ENCODE measurements at places on chromosomes 11 and 22. TPM values are rescaled to one million over a fixed set of nuclear protein-coding genes. Genes with fewer than 3 reads are reported as not detected.

DNA sequence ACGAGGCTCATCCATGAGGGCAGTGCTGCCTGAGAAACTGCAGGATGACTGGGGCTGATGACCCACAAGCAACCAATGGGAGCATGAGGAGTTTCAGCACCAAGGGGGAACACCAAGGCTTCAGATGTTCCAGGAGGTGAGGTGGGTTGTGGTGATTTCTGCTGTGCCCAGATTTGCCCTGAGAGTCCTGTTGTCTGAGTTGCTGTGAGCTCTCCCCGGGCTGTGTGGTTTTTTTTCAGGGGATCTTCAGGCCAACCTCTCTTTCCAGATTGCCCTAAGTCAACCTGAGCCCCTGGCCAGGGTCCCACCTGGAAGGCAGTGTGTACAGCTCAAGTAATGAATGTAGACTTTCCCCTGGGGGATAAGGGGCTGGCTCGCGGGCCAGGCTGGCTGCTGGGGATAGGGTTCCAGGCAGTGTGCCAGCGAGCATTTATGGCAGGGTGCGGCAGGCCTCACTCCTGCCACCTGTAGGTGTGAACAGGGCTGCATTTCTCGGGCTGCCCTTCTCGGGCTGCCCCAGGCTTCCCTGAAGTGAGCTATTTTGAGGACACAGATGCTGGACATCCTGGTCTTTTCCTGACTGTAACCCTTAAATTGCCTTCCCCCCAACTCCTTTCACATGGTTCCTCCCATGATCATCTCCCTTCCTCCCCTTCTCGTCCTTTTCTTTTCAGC, 9.8 kb downstream of the SLC22A6 start:
- no peak for DNase-seq

DNA sequence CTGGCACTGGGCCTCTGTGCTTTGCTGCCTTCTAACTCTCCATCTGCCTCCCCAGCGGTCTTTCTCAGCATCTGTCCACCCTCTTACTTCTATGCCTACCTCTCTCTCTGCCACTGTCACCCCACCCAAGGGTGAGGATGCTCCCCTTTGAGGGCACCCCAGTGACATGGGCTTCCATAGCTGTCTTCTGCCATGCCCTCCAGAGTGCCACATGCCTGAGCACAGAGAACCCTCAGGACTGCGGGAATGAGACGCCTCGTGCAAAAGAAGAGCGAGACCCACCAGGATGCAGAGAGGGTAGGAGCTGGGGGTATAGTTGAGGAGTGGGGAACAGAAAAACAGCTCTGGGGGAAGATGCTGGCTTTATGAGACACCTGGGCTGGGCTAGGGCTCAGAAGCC, 64.3 kb downstream of the BTG4 start:
- no peak for DNase-seq

- DNase-seq: no peak
These were observed 14.1 kb upstream of the B3GNT6 start for GRCh38 chr11:77019976-77020595.

DNA sequence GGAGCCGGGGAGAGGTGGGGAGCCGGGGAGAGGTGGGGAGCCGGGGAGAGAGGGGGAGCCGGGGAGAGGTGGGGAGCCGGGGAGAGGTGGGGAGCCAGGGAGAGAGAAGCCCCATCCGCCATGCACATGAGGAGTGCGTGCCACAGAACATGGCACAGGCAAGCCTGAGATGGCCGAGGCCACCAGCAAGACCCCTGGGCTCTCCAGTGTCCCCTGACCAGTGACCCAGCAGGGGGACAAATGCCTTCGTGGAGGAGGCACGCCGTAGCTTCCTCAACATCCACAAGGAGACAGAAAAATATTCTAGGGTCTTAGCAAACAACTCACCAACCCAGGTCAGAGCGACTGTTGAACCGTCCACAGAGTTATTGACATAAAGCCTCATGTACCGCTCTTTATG, 618.8 kb downstream of the TBC1D22A start:
- DNase-seq: no peak

DNA sequence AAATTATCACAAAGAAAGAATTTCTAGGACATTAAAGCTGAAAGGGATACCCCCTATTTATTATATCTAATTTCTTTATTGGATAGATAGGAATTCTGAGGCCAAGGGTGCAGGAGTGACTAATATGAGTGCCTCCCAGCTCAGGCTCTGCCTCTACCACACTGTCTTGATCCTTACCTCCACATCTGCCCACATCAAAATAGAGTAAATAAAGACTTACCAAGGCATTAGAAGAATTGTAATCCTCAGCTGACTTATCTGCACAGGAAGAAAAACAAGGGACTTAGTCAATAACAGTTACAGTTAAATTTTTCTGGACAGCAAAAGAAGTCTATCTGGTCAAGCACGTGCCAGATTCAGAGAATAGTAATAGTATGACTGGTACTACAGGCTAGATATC, 72.6 kb upstream of the GDPD4 start:
- no peak for DNase-seq

DNA sequence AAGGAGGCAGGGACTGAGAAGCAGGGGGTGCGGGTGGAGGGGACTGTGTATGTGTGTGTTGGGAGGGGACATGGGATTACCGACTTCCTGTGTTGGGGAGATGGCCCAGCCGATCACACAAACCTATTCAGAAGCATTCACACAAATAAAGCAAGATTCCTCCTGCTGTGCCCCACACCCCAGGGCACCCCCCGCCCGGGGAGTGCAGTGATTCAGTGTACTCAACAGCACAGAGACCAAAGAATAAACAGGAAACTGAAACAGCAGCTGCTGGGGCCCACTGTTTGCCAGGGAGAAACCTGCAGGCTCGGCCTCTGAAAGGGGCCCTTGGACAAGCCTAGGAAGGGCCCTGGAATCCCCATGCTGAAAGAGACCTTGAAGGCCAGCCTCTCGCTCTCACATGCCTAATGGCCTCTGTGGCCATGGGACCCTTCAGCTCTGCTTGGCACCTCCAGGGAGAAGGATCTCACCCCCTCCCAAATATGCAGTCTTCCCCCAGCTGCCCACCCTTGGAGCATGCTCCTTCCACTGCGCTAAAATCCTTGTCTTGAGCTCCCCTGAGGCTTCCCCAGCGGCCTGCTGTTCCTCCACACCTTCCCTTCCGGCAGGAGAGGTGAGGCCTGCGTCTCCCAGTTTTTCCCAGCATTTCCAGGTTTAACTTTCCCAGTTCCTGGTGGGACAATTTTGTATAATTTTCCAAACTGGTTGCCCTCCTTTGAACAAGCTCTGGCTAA, 72.9 kb downstream of the CSNK2A3 start:
- no peak for DNase-seq

DNA sequence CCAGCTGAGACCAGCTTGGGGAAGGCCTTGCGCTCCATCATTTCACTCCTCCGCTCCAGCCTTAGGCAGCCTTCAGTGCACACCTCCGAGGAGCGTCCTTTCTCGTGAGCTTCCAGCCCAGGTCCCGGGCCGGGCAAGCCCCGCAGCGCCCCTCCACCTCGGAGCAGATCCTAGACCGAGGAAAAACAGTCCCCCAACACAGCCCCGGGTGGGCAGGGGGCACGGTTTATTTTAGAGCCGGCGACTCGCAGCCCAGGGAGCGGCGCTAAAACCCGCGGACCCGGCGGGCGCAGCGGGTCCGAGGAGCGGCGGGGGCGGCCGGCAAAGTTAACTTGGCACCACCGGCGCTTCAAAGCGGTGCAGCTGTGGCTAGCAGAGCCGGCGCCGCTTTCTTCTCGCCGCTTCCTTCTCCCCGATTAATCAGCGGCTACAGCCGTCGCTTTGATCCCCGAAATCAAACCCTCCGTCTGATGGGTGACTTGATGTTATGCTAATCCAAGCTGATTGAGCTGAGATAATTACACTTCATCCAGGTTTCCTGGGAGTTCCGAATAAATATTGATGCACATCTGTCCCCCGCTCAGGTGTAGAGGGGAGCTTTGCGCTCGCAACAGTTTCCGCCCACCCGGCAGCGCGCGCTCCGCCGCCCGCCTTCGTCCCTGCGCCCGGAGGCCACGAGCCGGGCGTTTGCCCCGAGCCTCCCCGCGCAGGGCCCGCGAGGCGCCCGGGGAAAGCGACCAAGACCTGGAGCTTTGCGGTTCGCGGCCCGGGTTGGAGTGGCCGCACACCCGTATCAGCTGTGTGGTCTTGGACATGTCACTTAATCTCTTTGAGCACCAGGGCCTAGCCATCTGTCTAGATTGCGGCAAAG, 192.7 kb downstream of the BUD13 start:
- no peak for DNase-seq

DNA sequence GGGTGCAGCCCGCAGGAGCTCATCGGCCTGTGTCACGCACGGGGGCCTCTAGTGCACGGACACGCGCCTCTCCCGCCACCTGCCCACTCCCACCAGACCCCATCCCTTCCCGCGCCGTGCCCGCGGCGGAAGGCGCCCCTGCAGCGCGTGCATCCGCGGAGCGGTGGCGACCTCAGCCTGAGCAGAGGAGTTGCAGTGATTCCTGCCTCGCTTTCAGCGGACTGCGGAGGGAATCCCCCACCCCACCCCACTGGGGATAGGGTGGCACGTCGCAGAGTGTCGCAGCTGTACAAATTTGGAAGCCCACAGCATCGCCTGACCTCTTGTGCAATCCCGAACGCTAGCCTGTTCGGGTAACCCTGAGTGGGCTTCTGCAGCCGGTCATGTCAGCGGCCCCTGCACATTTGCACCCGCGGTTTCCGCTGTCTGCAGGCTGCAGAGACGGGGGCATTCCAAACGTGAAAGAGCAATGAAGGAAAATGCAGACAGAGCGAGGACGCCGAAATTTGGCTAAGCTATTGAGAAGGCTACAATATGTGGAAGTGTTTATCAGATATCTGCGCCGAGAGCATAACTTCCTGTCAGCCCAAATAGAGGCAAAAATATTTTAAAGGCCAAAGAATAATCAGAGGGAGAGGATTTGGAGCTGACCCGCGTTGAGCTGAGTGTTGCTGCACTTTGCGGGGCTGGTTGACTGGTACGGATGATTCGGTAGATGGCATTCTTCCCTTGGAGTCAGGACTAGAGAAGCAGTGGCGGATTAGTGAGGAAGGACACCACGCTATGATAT, 617 bp upstream of the ARHGAP20 start:
- peak; percentile 23 for DNase-seq

- no peak for DNase-seq
These were observed 498.0 kb downstream of the BRD1 start for GRCh38 chr22:49329636-49330035.

GRCh38 chr11:101812546-101812945, 102.3 kb upstream of the CEP126 start:
- DNase-seq: no peak

DNA sequence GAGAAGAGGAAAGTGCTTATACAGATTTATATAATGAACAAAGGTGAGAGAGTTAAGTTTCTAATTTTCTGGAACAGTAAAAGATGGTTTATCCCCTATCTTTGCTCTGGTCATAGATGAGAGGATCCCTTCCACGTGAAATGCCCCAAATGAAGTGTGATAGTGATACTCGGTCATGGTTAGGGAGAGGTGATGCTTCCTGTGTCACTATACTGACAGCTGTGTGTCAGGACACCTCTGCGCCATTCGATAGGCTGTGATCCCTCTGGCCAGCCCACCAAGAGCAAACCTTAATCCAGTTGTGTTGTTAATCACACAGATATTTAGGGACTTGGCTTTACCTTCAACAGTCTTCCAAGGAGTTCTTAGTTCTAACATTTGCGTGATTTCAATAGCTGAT, 57.7 kb downstream of the NCAM1 start:
- DNase-seq: no peak

DNA sequence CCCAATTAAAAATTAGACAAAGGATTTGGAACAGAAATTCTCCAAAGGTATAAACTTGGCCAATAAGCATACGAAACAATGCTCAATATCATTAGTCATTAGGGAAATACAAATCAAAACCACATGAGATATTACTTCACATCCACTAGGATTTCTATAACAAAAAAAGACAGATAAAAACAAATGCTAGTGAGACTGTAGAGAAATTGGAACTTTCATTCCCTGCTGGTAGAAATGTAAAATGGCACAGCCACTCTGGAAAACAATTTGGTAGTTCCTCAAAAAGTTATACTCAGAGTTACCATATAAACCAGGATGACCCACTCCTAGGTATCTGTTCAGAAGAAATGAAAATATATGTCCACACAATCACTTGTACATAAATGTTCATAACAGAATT, 71.6 kb downstream of the RPL27A start:
- no peak for DNase-seq

GRCh38 chr11:76543006-76543703, 98.3 kb downstream of the EMSY start:
- no peak for DNase-seq

DNA sequence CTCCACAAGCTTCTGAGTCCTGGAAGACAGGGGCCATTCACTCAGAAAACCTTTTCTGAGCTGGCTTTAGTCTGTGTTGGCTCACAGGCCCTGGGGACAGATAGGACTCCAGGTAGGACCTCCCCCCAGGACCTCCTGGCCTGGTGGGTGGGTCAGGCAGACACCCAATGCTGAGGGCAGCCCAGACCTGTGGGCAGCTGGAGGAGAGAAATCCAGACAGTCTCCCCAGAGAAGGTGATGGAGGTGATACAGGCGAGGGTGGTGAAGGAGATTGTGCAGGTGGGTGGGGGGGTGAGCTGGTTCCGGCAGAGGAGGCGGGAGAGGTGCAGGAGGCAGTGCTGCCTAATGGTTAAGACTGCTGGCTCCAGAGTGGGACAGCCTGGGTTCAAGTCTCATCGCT, 15.6 kb downstream of the LRRC32 start:
- DNase-seq: no peak

- DNase-seq: no peak
These were observed 106.5 kb downstream of the TMEM135 start for GRCh38 chr11:87144252-87144651.

- DNase-seq: no peak
These were observed 1555.9 kb upstream of the RAG2 start for GRCh38 chr11:38153985-38154384.

- peak; percentile 16 for DNase-seq
These were observed 11.3 kb downstream of the LMO1 start for GRCh38 chr11:8252388-8252787.

GRCh38 chr22:12601870-12602779, 2925.9 kb upstream of the OR11H1 start:
- no peak for DNase-seq

The MUC6 gene
- not detected for total RNA-seq

The PARVG gene
- 19.4 TPM for total RNA-seq

The DNAJB7 gene
- total RNA-seq: not detected

The APOBEC3F gene
- 2.6 TPM for total RNA-seq

The MYBPC3 gene
- 0.79 TPM for total RNA-seq

The DMC1 gene
- total RNA-seq: 1.4 TPM

The MAJIN gene
- total RNA-seq: not detected

The CARS1 gene
- total RNA-seq: 52.7 TPM

The OR6A2 gene
- 0.47 TPM for total RNA-seq

The CHADL gene
- 0.56 TPM for total RNA-seq

The KCTD14 gene
- 8.4 TPM for total RNA-seq

All from omental fat pad (tissue), 4 donors.